ENCODE measurements at places on chromosomes 11 and 22. TPM values are rescaled to one million over a fixed set of nuclear protein-coding genes. Genes with fewer than 3 reads are reported as not detected.

APOBEC3F gene
- 2.0 TPM for total RNA-seq

GLYATL2 gene
- total RNA-seq, result not detected

OR8G5 gene
- not detected for total RNA-seq

CASP5 gene
- total RNA-seq, result 18.0 TPM

UBQLNL gene
- total RNA-seq, result not detected

CEND1 gene
- total RNA-seq, result not detected

FAM111B gene
- 3.7 TPM for total RNA-seq

SLC1A2 gene
- total RNA-seq, result not detected

CCDC34 gene
- total RNA-seq, result 2.6 TPM

CDC45 gene
- 7.5 TPM for total RNA-seq

STX3 gene
- 167 TPM for total RNA-seq

SPDYC gene
- total RNA-seq, result not detected

EHF gene
- 94.9 TPM for total RNA-seq

TEX12 gene
- not detected for total RNA-seq

CLCF1 gene
- total RNA-seq, result 14.9 TPM

- DNase-seq, result no peak
Observed at GRCh38 chr22:46539169-46539568, 1.7 kb upstream of the CELSR1 start.

- peak; percentile 41 for DNase-seq
Observed at GRCh38 chr11:2534957-2535672, 90.3 kb downstream of the KCNQ1 start.

GRCh38 chr11:1234771-1235305 lies 12.0 kb downstream of the MUC5B start:
- DNase-seq, result peak; percentile 39

- DNase-seq, result no peak
Observed at GRCh38 chr11:2747248-2748027, 47.6 kb upstream of the KCNQ1OT1 start.

- no peak for DNase-seq
Observed at GRCh38 chr11:61951484-61952135, 1.5 kb downstream of the BEST1 start.

- peak; percentile 53 for DNase-seq
Observed at GRCh38 chr11:64990222-64990923, 6.4 kb downstream of the BATF2 start.

DNA sequence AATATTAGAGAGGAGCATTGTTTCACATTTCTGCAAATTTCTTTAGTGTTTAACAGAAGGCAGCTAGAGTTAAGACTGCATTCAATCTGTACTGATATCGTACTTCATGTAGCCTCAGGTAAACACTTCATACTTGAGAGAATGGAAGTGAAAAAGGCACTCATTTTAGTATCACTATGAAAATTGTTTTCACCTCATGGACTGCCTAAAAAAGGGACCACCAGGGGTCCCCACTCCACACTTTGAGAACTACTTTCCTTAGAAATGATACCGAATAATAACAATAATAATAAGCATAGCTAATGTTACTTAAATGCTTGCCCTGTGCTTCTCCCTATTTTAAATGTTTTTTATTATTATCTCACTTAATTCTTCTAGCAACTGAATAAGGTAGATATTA lies 95.1 kb downstream of the BLID start:
- DNase-seq, result no peak

- no peak for DNase-seq
Observed at GRCh38 chr22:42693055-42693762, 27.5 kb downstream of the A4GALT start.

- no peak for DNase-seq
Observed at GRCh38 chr11:78840623-78841022, 266.0 kb upstream of the NARS2 start.

DNA sequence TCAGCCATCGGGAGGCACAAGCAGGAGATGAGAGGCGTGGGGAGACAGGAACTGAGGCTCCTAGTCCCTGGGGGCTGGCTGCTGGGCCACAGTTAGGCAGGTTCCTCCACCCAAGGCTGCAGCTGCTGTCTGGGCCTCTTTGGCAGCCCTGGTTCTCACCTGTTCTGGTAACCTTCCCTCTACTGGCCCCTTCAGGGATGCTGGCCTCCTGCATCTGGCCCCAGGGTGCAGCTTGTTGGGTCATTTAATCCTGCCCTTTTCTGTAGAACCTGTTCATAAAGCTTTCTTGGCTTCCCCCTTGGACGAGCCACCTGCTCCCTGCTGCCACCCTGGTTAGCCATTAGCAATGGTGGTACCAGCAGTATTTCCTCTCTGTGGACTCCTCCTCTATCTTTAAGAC lies 5.5 kb downstream of the USH1C start:
- peak; percentile 24 for DNase-seq

GRCh38 chr11:96905143-96905542 lies 515.3 kb downstream of the JRKL start:
- DNase-seq, result no peak

DNA sequence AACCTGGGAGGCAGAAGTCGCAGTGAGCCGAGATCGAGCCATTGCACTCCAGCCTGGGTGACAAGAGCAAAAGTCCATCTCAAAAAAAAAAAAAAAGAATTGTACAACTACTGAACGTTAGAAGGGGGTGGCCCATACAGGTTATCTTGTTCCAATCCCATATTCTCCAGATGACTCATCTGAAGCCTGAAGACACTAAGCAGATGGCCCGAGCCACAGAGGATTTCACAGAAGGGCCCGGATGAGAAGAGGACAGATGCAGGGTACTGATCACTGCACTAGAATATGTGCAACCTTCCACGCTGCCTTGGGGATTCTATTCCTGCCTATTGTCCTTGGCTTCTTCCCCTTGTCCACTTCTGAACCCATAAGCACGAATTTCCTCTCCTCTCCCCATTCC lies 70.9 kb upstream of the UBASH3B start:
- no peak for DNase-seq

DNA sequence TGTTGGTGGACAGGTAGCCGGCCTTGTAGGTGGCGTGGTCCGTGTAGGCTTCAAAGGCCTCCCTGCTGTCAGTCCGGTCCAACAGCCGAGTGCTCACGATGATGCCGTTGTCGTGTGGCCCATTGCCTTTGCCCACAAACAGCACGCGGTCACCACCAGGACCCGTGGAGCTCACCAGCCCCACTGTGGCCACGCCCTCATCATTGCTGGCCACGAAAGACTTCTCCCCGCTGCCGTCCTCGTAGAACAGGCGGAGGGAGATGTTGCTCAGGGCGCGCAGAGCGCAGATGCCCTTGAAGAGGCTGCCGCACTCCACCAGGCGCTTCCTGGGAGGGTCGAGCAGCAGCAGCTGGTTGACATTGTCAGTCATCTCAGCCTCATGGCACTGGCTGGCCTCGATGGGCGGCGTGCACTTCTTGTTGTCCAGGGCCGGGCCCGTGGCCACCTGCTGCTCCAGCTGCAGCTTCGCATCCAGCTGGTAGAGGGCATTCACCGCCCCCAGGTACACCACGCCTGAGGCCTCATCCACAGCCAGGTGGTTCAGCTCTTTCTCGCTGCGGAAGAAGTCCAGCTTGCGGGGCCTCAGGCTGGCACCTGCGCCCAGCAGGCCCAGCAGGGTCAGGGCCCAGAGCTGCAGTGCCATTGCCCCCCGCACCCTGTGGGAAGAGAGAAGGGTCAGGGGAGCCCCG lies 17.4 kb downstream of the PLXNB2 start:
- DNase-seq, result no peak

- no peak for DNase-seq
Observed at GRCh38 chr11:117000014-117000737, 98.1 kb downstream of the SIK3 start.

GRCh38 chr11:134139873-134140331 lies 71.0 kb downstream of the JAM3 start:
- DNase-seq, result peak; percentile 40

DNA sequence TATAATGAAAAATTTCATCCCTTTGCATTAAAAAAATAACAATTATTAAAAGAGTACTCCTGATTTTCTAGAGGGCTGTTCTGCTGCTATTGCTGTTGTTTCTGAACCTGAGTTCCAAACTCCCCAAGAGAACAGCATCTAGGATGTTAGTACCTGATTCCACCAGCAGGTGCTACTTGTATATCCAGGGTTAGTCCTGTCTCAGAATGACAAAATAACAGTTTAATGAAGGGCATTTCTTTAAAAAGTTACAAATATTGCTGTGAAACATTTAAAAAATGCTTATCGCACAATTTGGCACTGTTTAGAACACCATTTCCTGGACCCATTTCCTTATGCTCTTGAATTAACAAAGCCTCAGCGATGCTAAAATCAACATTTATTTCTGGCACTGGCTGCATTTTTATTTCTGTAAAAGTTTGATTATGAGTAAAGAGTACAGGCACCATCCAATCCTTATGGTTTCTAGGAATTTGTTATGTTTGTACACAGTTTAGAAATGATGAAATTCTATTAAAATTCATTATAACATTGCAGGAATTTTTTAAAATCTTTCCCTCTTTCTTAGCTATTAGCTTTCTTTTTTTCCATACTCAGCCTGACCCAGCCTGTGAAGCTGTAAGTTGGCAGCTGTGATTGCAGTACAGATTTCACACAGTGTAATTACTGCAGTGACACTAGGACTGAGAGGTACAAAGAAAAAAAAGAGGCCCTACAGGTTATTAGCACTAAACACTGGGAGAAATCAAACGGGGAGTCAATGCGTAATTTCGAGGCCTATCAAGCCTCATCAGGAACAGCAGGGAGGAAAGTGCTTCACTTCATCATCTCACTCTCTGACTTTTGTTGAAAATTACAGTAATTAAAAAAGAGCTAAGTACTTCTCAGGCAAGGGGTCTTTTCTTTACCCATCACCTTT lies 208.8 kb downstream of the DCDC1 start:
- DNase-seq, result no peak

DNA sequence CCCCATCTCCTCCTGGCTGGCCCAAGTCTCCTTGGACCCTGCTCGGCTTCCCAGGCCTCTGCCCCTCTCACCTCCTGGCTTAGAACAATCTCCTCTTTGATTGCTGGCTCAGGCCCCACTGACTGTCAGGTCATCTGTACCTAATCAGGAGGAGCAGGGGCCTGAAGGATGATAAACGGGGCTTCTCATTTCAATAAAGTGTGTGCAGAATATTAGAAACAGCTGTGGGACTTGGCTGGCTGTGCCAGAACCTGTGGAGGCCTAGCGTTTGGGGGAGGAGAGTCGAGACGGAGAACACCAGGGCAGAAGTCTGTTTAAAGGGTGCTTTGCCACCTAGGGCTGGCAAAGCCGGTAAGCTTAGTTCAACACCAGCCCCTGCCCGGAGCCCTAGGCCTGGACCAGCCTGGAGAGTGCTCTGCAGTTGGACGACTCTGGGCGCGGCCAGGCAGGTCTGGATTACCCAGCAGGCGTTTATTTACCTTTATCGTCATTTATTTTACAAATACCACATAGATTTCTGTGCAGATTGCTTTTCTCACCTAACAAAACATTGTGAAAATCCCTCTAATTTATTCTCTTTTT lies 10.1 kb upstream of the VSIG10L2 start:
- no peak for DNase-seq

- no peak for DNase-seq
Observed at GRCh38 chr11:1493650-1494244, 7.2 kb upstream of the MOB2 start.

DNA sequence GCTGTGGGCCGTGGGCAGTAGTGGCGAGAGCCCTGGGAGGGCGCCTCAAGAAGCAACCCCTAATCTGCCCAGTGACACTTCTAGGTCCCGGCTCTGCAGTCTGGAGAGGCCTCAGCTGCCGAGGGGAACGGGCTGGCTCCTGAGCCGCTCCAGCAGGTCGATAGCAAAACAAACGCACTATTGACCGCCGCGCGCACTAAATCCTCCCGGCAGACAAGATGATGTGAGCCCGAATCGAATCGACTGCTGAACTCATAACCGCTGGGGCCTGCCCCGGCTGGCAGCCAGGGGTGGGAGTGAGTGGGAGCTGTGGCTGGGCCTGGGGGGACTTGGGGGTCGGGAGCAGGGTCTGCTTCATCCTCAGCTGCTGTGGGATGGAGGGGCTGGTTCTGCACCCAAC lies 36.1 kb downstream of the FLRT1 start:
- DNase-seq, result no peak

GRCh38 chr22:38623351-38623750 lies 32.8 kb downstream of the FAM227A start:
- DNase-seq, result no peak

DNA sequence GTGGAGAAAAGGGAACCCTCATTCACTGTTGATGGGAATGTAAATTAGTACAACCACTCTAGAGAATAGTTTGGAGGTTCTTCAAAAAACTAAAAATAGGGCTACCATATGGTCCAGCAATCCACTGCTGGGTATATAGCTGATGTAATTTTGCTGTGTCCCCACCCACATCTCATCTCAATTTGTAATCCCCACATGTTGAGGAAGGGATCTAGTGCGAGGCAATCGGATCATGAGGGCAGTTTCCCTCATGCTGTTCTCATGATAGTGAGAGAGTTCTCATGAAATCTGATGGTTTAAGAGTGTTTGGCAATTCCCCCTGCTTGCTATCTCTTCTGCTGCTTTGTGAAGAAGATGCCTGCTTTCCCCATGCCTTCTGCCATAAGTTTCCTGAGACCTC lies 17.1 kb upstream of the OR52M1 start:
- no peak for DNase-seq

DNA sequence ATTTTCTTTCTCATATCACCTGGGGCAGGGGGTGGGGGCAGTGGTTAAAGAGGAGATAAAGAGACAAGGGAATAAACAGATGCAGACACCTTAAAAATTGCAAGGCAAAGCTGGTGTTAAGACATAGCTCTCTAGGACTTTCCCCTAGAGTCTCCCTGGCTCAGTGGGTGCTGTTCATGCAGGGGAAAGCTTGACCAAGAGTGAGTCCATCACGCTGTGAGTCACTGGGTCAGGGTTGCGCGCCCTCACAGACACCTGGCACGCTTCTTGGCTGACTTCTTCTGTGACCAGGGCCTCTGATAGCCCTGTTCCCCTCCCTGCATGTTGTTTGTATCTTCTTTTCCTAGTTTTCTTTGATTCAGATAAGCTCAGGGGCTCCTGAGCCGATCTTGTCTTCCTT lies 31.9 kb downstream of the COMMD9 start:
- DNase-seq, result no peak

DNA sequence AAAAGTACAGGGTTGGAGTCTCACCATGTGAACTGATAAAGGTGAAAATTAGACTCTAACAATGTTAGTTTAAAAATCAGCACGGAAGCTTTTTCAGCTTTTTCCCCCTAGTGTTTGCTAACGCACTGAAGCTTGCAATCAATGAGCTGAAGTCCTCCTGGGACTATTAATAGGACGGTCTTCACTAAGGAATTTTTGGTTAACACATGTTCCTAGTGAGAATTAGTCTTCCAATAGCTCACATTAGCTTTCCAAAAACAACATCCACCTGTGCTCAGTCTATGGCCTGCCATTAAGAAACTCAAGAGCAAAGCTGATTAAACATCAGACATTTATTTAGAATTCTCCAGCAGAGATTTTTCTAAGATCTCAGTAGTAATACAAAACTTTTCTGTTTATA lies 26.7 kb upstream of the DDI1 start:
- no peak for DNase-seq

GRCh38 chr11:35099278-35100012 lies 39.5 kb upstream of the CD44 start:
- DNase-seq, result no peak

All from Peyer's patch (tissue), 4 donors.